Lower lobe of right lung (tissue), 2 donors: ENCODE measurements at places on chromosomes 3 and 15. TPM values are rescaled to one million over a fixed set of nuclear protein-coding genes. Genes with fewer than 3 reads are reported as not detected.

DNA sequence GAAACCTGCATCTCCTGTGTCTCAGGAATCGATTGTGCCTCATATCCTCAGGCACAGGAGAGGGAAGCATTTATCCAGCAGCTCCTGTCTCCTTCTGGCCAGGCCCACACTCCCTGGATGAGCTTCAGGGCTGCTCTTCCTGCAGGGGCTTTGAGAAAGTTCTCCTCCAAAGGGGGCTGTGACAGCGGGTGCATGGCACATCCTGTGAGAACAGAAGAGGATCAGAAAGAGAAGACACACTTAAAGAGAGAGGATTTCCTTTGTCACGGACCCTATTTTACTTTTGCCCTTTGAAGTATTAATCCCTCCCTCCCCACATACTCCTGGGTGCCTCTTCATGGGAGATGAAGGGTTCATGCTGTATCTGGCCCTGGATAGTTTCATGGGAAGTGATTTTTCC is 46.0 kb downstream of the MFSD1 start:
- no peak overlapping the region for H3K27ac ChIP-seq
- no peak for DNase-seq
- H3K36me3 ChIP-seq: no peaks in the 10 kb centered on the region
- H3K27me3 ChIP-seq: no peaks in the 10 kb centered on the region

DNA sequence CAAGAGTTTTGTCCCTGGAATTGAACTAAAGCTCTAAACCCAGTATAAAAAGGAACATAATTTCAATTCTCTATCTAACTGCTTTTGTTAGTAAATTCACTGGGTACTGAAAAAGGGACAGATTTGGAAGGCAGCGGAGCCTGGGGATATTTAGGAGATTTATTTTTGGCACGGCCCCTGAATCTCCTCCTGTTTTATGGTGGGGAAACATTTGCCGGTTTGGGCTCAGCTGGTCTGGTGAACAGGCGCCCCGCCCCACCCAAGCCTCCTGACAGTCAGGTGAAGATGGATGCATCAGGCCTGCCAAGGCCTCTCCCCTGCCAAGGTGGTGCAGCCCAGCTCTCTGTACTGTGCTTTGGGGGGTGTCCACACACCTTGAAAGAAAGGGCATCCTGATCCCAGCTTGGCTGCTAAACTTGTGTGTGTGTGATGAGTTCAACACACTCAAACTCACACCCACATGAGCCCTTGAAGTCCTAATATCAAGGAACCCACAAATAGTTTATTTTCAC is 46.3 kb downstream of the EBLN2 start:
- no peak for DNase-seq
- H3K4me1 ChIP-seq: no peaks in the 10 kb centered on the region
- H3K4me3 ChIP-seq: no peak overlapping the region
- no peaks in the 10 kb centered on the region for H3K27me3 ChIP-seq
- H3K27ac ChIP-seq: no peak overlapping the region

The GABRR3 gene
- total RNA-seq: not detected

The APH1B gene
- total RNA-seq: 31.0 TPM

The GPR156 gene
- 0.32 TPM for total RNA-seq

GRCh38 chr15:91291673-91292072 is 191.6 kb downstream of the SV2B start:
- no peak overlapping the region for H3K4me3 ChIP-seq
- H3K36me3 ChIP-seq: no peaks in the 10 kb centered on the region
- no peak overlapping the region for H3K27ac ChIP-seq
- H3K4me1 ChIP-seq: no peaks in the 10 kb centered on the region

DNA sequence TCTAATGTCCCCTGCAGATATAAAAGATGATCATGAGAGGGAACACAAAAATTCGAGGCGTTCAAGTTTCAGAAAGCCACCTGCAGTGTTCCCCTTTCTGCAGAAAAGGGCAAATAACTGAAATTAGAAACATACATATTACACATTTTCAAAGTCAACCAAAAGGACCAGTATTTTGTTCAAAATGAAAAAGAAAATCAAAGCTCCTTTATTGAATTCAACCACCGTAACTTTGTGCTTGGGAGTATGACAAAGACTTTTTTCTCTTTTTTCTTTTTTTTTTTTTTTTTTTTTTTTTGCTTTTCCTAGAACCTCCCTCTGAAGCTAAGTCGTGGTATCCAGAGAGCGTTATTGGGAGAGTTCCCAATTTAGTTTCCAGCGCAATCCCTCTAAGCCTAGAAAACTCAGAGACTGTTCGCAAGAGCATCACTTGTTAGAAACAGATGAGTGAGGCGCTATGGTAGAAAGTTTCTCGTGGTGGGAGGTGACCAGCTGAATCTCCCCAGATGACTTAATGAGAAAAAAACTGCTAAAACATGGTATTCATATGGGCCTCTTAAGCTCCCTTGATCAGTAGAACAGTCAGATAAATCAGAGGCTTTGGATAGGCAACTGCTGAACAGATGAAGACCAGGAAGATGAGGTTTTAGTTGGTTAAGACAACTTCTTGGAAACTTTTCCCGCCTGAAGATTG is 77.4 kb downstream of the MB21D2 start:
- no peak for DNase-seq
- H3K36me3 ChIP-seq: no peaks in the 10 kb centered on the region
- peaks cover 17% of the 10 kb centered on the region for H3K4me1 ChIP-seq
- H3K4me3 ChIP-seq: no peak overlapping the region
- H3K27me3 ChIP-seq: no peaks in the 10 kb centered on the region

The ANKDD1A gene
- 5.0 TPM for total RNA-seq

- H3K27ac ChIP-seq: no peak overlapping the region
- no peak for DNase-seq
- H3K36me3 ChIP-seq: no peaks in the 10 kb centered on the region
- no peak overlapping the region for H3K4me3 ChIP-seq
- no peaks in the 10 kb centered on the region for H3K4me1 ChIP-seq
Observed at GRCh38 chr15:26028086-26028740, 165.1 kb upstream of the ATP10A start.

The CACNA2D3 gene
- total RNA-seq: 3.6 TPM

The CLDN11 gene
- total RNA-seq: 22.4 TPM

The RPS27L gene
- total RNA-seq: 184 TPM

DNA sequence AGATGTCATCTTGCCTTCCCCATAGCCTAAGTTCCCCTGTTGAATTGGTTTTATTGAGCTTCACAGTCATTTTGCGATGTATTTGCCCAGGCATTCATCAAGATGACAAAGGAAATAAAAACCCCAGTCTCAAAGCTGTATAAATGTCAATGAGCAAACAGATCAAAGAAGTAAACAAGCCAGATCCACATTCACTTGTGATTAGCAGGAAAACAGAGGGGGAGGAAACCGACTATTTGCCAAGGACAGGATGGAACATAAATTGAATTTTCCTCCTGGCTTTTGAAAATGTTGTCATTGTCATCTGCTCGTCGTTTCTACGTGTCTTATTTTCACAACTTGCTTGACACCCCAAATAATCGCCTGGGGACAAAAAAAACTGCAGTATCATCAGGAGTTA is 83.5 kb downstream of the SV2B start:
- no peak overlapping the region for H3K27ac ChIP-seq
- H3K4me1 ChIP-seq: no peaks in the 10 kb centered on the region
- H3K27me3 ChIP-seq: no peaks in the 10 kb centered on the region

DNA sequence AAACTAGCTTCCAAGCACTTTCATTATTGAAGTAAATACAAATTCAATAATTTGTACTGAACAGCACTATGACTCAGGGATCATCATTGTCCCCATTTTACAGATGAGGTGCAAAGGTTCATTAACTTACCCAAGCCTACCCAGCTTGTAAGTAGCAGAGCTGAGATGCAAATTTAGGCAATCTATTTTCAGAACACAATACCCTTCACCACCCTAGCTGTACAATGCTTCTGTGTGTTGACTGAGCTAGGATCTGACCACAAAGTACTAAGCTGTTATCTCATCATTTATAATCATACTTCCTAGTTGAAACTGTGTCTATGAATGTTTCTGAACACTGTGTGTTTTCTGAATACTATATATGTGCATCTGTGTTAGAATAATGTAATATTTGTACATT is 3.2 kb upstream of the ILDR1 start:
- DNase-seq: no peak
- H3K4me3 ChIP-seq: no peak overlapping the region
- no peak overlapping the region for H3K27ac ChIP-seq
- H3K36me3 ChIP-seq: no peaks in the 10 kb centered on the region
- H3K27me3 ChIP-seq: peaks cover 4% of the 10 kb centered on the region

DNA sequence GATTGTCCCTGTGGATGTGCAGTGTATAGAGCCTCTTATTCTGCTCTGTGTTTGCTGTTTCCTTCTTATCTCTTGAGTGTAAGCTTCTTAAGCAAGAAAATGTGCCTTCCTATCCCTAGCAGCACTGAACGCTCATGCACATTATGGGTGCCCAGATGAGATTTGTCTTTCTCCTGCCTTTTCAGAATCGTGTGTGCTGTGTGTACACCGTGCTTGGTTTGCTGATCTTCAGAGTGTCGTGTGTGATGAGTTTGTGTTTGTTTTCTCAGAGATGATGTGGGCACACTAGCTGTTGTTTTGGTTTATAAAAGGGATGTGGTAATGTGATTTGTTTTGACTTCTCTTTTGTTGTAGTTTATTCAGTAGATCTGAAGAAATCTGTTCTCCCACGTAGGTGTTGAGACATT is 19.7 kb downstream of the GPR171 start:
- no peak for DNase-seq
- H3K36me3 ChIP-seq: no peaks in the 10 kb centered on the region
- no peak overlapping the region for H3K27ac ChIP-seq
- no peaks in the 10 kb centered on the region for H3K4me1 ChIP-seq
- H3K4me3 ChIP-seq: no peak overlapping the region

- H3K4me3 ChIP-seq: no peak overlapping the region
- no peaks in the 10 kb centered on the region for H3K27me3 ChIP-seq
- H3K27ac ChIP-seq: no peak overlapping the region
- no peak for DNase-seq
- peaks cover 34% of the 10 kb centered on the region for H3K36me3 ChIP-seq
Observed at GRCh38 chr3:142319094-142319493, 93.7 kb upstream of the GK5 start.

GRCh38 chr3:73710340-73710739 is 85.6 kb upstream of the PDZRN3 start:
- H3K27ac ChIP-seq: no peak overlapping the region
- no peak for DNase-seq
- H3K4me1 ChIP-seq: no peaks in the 10 kb centered on the region
- H3K4me3 ChIP-seq: no peak overlapping the region

- H3K27me3 ChIP-seq: no peaks in the 10 kb centered on the region
- H3K4me1 ChIP-seq: no peaks in the 10 kb centered on the region
Observed at GRCh38 chr3:170792471-170792870, 77.5 kb downstream of the RPL22L1 start.

GRCh38 chr3:108100906-108101660 is 10.3 kb upstream of the CD47 start:
- no peak overlapping the region for H3K27ac ChIP-seq
- DNase-seq: no peak
- H3K27me3 ChIP-seq: no peaks in the 10 kb centered on the region

The POLQ gene
- 0.56 TPM for total RNA-seq

GRCh38 chr3:106420628-106421027 is 551.8 kb upstream of the CBLB start:
- DNase-seq: no peak
- H3K4me3 ChIP-seq: no peak overlapping the region
- H3K4me1 ChIP-seq: no peaks in the 10 kb centered on the region
- no peaks in the 10 kb centered on the region for H3K36me3 ChIP-seq
- no peak overlapping the region for H3K27ac ChIP-seq

DNA sequence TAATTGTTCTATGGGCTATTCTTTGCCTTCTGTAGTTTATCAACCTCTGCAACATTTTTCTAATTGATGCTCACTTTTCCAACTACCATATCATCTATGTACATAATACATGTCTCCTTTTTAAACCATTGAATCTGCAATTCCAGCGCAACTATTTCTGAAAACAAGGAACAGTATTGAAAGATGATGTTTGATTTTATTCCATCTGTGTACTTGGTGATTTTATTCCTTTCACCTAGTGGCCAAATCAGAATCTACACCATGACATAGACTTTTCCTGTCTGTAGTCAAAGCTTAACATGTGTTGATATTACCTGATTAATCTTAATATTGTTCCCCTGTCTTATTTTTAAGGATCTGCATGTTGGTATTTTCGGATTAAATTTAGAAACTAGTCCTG is 13.0 kb downstream of the NKTR start:
- peaks cover 16% of the 10 kb centered on the region for H3K36me3 ChIP-seq
- no peaks in the 10 kb centered on the region for H3K27me3 ChIP-seq
- H3K4me1 ChIP-seq: peaks cover 52% of the 10 kb centered on the region

- peak; percentile 74 for DNase-seq
- no peaks in the 10 kb centered on the region for H3K36me3 ChIP-seq
- H3K27me3 ChIP-seq: no peaks in the 10 kb centered on the region
- H3K27ac ChIP-seq: peak within 1 kb of the TSS; percentile 68
- peak within 1 kb of the TSS; percentile 74 for H3K4me3 ChIP-seq
Observed at GRCh38 chr15:78264304-78265136, at the start of gene DNAJA4. Gene DNAJA4, plus strand, starts transcription at chr15:78264562. Its CDS starts 202 bp downstream, at chr15:78264764.

DNA sequence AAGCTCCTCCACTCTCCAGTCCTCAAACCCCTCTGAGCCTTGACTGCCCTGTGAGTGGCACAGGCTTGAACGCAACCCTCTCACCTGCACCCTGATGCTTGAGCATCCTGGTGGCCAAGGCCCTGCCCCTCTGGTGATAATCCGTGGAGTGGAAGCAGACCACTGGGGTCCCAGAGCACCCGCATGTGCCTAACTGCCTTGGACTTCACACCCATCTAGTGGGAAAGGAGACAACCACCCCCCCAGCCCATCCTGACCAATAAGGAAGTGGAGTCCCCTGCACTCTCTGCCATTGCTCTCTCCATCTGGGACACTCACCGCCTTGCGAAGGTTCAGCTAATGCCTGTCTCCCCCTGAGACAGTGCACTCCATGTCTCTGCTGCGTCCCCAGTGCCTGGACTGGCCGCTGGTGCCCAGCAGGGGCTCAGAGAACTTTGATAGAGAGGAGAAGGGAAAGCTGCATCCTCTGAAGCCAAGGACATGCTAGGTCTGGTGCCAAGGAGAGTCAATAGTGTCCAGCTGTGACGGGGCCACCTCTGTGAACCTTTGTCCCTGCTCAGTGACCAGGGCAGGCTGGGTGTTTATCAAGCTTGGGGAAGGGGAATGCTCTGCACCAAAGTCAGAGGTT is 3.4 kb downstream of the KLF15 start:
- H3K36me3 ChIP-seq: peaks cover 35% of the 10 kb centered on the region
- peak overlapping the region; percentile 6 for H3K4me3 ChIP-seq
- H3K27ac ChIP-seq: peak overlapping the region; percentile 92
- DNase-seq: peak; percentile 41
- no peaks in the 10 kb centered on the region for H3K27me3 ChIP-seq

The TEX9 gene
- total RNA-seq: 11.6 TPM
